ENCODE measurements at places on chromosomes 12 and 14.

- no peak for DNase-seq
These were observed 184.7 kb downstream of the AACS start for GRCh38 chr12:125249932-125250331.

DNA sequence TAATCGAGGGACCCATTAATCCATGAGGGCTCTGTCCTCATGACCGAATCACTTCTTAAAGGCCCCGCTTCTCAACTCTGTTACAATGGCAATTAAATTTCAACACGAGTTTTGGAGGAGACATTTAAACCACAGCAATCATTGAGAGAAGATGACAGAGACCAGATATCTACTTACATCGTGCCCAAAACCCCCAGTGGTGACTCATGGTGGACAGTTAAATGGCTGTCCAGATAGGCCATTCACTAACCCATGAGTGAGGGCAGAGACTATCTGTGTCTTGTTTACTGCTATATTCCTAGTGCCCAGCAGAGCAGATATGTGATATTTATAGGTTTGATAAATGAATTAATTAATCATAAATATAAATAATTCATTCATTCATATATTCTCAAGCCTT, 20.0 kb upstream of the FLVCR2 start:
- DNase-seq: no peak

DNA sequence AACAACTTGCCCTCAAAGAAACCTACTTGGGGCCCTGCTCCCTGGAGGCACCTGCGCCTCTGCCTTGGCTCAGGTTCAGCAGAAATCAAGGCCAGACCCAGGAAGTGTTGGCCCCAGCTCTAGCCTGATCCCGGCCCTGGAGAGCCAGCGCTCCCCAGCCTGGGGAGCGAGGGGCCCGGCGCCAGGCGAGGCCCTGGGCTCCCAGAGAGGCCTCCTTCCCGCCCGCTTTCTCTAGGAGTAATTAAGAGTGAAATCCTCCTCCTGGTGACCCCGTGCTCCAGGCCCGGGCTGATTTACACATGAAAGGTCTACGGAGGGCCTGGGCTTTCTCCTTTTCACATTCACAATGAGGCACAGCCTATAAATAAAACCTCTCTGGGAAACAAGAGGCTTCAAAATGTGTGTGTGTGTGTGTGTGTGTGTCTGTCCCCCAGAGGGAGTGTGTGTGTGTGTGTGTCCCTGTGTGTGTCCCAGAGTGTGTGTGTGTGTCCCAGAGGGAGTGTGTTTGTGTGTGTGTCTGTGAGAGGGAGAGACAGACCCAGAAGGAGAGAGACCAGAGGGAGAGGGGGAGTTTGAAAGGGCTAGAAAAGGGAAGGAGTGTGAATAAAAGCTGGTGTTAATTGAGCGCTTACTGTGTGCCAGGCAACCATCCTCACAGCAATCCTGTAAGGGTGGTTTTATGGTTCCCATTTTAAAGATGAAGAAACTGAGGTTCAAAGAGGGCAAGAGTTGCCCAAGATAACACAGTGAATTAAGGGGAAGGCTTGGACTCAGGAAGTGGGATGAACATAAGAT, 23.8 kb upstream of the COX6A1 start:
- DNase-seq: no peak

DNA sequence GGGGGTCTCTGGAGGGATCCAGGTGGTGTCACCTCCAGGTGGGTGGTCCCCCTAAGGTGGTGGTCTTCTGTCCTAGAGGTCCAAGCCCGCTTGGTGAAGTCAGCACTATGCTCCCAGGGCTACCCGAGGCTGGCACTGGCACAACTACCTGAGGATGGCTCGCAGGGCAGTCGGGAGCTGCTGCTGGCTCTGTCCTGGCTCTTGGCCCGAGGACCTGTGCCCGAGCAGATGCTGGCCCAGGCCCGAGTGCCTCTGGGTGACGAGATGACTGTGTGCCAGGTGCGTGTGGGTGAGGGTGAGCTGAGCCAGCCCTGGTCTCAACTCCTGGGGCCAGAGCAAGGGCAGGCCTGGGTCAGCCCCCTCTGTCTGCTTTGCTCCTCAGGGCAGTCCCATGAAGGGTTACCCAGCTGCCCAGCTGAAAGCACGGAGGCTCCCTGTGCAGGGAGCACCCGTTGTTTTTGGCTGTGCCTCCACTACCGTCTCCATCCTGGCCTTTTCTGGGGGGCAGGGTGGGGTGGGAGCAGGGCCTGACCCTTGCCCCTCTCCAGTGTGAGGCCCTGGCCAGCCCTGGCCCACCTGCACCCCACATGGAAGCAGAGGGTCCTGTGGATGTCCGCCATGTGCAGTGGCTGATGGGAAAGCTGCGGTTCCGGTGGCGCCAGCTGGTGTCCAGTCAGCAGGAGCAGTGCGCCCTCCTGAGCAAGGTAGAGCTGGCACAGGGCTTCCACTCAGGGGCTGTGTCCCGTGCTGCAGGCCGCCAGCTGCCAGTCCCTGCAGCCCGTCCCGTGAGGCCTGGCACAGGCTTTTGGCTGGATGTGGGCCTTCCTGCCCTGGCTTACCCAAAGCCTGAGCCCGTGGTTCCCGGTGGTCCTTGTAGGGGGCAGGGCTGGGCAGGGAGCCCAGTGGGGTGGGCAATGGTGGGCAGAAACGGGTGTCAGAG, 1.3 kb downstream of the TEDC1 start:
- no peak for DNase-seq

GRCh38 chr12:107605293-107605692, 80.3 kb upstream of the PWP1 start:
- no peak for DNase-seq

GRCh38 chr12:105067511-105068031, 16.7 kb downstream of the ALDH1L2 start:
- no peak for DNase-seq

- DNase-seq: peak; percentile 1
These were observed 32.1 kb downstream of the BAZ1A start for GRCh38 chr14:34843011-34843554.

- DNase-seq: peak; percentile 57
These were observed 113.3 kb downstream of the CALM1 start for GRCh38 chr14:90510159-90510558.

- no peak for DNase-seq
These were observed 159.2 kb downstream of the SYT1 start for GRCh38 chr12:79023784-79024183.

DNA sequence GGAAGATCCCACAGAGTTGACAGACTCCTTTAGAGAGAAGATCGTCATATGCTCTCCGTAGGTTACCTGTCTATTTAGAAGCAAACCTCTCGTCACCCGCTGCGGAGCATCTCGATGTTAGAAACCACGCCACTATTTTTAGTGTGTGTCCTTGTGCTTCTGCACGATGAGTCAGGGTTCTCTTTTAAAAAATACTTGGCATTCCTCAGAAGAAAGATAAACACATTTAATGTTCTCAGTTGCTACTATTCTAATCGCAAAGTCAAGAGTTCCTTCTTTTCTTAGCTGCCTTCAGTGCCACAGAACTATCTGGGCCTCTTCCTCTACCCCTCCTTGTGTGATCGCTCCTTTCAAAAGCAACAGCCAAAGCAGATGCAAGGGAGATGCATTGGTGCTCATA, 192.4 kb downstream of the PELI2 start:
- no peak for DNase-seq
